ENCODE measurements at places on chromosomes 1 and 21.

DNA sequence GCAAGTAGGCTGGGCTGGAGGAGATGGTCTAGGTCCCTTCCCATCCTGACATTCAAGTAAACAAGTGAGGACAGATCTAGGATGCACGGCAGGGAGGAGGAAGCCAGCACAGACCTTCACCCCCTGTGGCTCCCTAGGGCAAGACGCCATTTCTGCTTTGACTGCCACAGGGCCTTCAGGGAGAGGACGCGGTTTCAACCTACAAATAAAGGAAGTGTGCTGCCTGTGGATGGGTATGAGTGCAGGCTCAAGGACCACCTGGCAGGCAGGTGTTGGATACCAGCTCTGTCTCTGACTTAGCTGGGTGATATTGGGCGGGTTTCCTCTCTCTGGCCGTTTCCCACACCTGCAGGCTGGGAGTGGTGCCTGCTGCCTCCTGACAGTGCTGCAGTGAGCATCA, 16.2 kb downstream of the SLC2A1 start:
- peak; percentile 64 for DNase-seq

GRCh38 chr1:204971517-204972336, 71.3 kb upstream of the CNTN2 start:
- no peak for DNase-seq

DNA sequence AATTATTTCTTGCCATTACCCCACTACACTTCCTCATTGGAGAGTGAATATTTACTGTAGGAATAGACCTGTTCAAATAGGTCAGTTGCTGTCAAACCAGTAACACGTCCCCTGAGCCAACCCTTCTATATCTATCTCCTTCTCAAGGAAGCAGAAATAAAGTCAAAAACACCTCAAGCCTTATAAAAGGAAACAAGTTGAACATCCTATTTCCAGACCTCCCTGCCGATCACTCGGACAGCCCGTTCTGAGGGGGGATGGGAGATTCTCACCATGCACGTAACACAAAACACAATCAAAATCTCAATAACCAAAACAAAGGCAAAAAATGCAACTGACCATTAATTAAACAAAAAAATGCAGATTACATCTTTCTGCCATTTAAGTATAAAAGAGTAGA, 121.5 kb upstream of the KRTAP19-8 start:
- no peak for DNase-seq

DNA sequence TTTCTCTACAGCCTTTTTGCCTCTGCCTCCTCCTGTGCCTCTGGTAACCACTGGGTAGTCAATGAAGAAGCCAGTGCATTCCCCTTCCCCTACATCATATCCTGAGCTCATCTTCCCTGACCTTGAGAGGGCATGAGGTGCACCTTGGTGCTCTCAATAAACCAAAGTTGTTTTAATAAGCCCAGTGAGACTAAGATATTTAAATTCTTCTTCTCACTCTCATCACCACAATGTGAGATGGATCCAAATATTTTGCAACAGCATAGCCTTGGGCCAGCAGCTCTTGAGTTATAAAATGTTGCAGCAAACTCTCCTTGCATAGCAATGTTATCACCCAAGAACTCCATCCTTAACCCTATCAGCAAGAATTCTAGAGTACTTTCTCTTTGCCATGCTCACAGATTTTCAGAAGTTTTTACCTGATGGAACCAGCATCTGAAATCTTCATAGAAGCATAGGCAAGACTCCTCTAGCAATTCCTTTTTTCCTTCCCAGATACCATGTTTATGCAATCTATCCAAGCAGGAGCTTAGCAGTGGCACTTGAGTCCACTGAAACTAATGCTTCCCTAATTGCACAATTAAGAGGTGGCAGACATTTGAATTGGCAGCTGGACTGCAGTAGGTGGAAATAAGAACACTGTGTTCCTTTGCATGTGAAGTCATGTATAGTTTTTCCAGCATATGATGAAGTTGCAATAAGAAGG, 36.8 kb downstream of the CDC7 start:
- no peak for DNase-seq

- no peak for DNase-seq
Observed at GRCh38 chr21:29007810-29008209, 11.3 kb downstream of the RWDD2B start.

DNA sequence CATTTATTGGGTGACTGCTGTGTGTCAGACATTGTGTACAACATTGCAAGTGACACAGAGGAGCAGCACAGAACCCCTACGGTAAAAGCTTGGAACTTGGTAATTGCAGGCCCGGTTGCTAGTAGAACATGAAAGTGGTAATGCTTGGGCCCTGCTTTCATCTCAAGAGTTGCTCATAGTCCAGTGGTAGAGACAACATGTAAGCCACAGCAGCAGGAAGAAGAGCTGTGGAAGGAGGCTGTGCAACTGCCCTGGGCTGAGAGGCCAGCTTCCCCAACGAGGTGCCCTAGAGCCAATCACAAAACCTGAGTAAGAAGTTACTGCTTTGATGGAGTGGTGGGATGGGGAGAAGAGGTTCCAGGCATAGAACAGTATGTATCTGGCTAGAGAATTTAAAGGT, 18.4 kb downstream of the CNIH4 start:
- DNase-seq: no peak

DNA sequence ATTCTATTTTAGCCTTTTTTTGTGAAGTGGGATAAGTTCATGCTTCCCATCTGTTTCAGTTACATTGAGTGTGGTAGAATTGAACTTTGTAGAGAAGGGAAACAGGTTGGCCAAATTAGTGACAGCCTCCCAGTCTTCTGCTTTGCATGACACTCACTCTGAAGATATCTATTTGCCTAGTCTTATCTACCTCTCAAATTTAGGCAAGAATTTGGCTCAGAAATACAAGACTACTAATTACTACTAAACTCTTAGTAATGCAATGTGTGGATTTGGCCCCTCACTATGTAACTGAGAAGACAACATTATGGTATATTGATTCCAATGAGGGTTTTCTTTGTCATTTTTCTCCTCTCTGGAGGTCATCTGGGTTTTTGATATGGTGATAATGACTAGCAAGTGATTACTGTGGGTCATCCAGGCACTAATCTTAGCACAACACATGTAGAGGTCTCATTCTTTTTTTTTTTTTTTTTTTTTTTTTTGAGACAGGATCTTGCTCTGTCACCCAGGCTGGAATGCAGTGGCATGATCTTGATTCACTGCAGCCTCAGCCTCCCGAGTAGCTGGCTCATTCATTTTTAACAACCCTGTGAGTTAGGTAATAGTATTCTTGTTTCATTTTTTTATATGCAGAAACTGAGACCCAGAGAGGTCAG, 6.3 kb downstream of the FAM20B start:
- DNase-seq: no peak

DNA sequence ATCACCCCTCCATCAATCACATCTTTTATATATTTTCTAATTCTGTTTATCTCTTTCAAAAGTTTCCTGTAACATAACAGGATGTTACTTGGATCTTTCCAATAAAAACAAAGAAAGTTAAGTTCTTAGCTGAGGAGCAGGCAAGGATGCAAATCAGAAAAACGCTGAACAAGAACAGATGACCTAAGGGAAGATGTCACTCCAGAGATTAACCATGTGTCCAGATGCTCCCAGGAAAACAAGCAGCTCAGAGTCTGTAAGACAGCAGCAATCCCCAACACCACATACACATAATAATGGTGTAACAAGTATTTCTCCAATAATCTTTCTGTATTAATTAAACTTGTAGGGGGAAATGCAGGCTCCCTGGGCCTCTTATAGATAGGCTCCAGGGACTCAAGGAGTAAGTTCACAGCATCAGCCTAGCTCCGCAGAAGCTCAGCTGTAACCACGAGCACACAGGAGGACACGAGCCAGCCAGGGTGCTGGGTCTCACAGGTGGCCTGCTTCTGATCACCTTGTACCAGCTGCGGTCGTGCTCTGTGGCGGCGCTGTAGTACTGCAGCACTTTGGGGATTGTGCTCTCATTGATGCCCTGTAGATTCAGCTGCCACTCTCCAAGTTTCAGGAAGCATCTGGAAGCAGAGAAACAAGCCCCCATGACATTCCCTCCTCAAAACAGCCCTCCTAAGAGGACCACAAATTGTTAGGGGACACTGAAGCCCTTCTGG, 33.1 kb upstream of the EXOSC10 start:
- peak; percentile 42 for DNase-seq
